ENCODE measurements at places on chromosomes 3 and 15.

DNA sequence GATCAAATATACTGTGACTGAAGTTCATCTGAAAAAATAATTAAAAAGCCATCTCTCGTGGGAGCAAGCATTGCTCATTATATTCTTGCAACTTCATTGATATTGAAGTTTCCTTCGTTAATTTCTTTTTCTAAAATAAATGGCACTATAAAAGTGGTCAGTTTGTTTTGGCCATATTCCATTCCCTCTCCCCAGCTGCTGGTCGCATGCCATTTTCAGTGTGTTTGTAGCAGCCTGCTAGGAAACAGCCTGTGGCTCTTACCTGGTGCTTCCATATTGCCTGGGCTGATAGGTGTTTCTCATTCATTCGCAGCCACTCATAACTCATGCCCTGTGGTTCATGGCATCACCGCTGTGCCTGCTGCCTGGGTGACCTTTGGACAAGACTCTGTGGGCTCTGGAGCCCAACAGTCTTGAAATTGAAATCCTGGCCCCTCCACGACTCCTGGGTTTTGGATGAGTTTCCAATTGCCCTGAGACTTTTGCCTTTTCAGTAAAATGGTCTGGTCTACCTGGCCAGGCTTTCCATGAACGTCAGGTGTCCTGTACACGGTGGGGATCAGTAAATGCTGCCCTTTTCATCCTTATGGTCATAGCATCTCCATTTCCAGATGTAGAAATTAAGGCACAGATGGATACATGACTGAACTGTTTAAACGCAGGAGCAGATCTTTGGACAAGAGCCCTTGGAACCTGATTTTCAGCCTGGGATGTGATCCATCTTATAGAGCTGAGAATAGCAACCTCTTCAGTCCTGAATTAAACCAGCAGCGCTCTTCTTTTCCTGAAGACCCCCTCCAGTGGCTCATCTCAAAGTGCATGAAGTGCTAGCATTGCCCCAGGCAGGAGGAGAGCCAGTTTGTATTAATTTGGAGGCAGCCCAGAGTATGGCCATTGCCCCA, 69.4 kb downstream of the SLCO3A1 start:
- no peak for DNase-seq

- DNase-seq, result no peak
Measured at GRCh38 chr3:127902486-127902885, 12.5 kb upstream of the KBTBD12 start.

DNA sequence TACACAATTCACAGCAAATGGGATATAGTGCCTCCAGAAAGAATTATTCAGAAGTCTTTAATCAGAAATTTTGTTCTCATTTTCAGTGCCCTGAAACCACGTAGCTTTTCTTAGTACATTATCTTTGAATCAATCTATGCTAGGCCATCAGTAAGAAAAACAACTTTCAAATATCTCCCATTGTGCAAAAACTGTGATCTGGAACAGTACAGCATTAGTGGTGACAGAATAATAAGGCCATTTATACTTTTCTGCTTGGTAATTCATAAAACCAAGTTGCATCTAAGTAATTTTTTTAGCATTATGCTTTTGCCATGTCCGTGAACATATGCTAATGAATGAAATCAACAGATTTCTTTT, 35.4 kb upstream of the ZNF385D start:
- DNase-seq, result no peak

DNA sequence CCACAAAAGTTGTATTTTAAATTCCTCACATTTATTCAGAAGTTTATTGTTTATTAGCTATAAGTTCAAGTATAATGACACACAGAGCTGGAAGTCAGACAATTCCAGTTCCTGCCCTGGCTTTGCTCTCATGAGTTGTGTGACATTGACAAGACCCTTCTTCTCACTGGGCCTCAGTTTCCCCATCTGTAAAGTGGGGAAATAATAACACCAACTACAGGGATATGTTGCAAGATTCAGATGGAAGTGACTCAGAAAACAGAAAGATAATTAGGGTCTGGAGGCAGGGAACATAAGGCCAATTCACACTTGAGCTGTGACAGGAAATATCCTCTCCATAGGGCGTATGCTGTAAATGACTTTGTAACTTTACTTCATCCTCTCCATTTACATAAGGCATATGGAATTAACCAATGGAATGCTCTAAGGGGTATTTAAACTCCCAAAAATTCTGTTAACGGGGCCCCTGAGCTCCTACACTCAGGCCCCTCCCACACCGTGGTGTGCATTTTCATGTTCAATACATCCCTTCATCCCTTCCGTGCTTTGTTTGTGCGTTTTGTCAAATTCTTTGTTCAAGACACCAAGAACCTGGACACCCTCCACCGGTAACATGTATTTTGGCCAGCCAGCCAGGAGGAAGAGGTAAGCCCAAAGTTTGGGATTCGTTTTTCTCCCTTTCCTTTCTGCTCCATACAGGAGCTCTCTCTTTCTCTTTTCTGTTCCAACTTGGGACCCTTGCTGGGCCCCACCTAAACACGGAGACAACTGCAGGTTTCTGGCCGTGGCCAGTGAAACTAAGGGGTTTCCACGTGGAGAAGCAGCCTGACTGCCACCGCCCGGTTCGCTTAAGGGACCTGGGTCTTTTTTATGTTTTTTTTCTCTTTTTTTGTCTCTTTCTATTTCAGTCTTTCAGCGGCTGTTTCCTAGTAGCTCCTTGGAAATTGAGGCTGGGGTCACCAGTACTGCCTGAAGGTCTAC, 16.9 kb downstream of the CYP11A1 start:
- DNase-seq, result no peak

DNA sequence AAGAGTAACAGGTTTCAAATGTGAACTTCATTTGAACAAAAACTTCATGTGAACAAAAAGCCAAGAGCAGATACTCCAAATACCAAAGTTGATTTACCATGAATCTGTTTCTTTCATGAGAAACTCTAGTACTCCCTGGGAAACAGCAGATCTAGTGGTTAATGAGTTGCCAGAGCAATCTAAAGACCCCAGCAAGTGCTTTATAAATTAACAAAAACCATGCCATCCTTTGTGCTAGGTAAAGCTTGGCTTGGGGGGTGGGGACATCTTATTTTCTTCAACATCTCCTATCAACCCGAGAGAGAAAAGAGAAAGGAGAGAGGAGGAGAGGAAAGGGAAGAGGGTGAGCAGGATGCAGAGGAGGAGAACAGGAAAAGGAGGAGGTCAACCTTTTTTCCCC, 100.7 kb downstream of the TBL1XR1 start:
- no peak for DNase-seq

- no peak for DNase-seq
Measured at GRCh38 chr15:71385457-71385856, 270.2 kb downstream of the THSD4 start.

- DNase-seq, result no peak
Measured at GRCh38 chr15:84782346-84782745, 34.0 kb downstream of the ZNF592 start.

- no peak for DNase-seq
Measured at GRCh38 chr3:128884992-128885391, 5.6 kb downstream of the ACAD9 start.

GRCh38 chr3:171972871-171973348, 66.5 kb upstream of the FNDC3B start:
- DNase-seq, result no peak

DNA sequence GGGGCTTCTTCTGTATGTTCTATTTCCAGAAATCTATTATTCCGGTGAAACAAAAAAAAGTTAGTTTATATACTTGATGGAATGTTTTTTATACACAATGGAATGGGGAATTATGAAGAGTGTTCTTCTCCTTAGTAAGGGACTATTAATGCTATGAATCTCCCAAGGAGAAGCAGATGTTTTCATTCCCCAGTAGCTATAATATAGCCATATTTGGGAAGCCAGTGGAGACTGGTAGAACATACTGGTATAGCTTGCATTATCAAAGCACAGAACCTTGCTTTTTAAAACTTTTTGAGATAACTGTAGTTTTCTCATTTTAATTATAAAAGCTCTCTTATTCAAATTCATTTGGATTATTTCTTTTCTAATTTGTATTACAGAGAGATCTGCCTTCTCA, 38.3 kb downstream of the ADGRG7 start:
- DNase-seq, result no peak

GRCh38 chr3:129325383-129325782, 46.7 kb downstream of the HMCES start:
- no peak for DNase-seq

GRCh38 chr3:18282507-18282906, 142.6 kb downstream of the SATB1 start:
- DNase-seq, result no peak

- DNase-seq, result no peak
Measured at GRCh38 chr3:45516829-45517228, 77.7 kb upstream of the LIMD1 start.

GRCh38 chr3:71636001-71636400, 52.5 kb upstream of the FOXP1 start:
- no peak for DNase-seq

DNA sequence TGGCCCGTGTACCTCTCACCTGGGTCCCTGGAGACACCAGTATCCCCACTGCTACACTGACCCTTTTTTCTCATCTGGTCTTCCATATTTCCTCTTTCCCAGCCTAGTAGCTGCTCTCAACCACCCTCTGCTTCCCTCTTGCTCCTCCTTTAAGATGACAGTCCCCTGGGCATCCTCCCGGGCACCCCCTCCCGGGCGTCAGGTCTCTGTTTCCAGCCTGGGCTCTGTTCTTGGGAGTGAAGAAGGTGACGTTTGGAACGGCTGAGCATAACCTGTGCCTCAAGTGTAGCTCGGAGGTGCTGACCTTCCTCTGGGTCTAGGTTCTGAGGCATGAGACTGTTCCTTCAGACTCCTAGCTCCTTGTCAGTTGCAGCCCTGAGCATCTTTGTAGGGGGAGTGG, 101.2 kb downstream of the VGLL4 start:
- no peak for DNase-seq
